EL (cell line): ENCODE measurements at places on chromosomes 13 and 19.

- peak; percentile 82 for DNase-seq
Measured at GRCh38 chr19:12847159-12848139, 9.1 kb downstream of the MAST1 start.

DNA sequence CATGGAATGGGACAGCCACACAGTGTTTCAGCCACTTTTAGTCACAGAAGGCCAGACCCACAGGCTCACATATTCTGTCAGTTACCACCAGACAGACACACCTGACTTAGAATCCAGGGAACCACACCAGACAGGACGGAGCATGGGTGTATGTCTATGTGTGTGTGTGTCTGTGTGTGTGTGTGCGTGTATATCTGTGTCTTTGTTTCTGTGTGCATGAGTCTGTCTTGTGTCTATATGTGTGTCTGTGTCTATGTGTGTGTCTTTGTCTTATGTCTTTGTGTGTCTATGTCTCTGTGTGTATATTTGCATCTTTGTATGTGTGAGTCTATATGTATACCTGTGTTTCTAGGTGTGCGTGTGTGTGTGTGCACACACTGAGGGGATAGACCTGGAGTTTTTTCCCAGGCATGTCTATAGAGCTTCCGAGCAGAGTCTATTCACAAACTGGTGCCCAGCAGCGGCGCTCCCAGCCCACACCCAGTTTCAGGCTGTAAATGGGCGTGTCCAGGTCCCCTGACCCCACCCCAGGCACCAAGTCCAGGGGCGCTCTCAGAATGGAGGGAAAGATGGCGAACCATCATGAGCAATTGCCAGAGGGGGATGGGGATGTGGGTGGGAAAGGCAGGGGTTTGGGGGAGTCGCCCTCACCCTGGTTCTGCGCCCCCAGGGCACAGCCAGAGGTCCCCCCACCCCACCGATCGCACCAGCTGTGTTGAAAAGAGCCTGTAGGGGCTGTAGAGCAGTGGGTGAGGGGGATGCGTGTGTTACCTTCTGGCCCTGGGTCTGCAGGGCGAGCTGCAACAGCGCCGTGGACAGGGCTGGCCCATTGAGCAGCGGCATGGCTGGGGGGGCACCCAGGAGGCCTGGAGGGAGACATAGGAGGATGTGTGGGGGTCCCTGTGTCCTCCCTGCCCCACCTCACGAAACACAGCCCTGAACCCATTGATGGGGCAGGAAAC lies 6.3 kb upstream of the FDX2 start:
- DNase-seq: no peak

- DNase-seq: peak; percentile 67
Measured at GRCh38 chr19:15114153-15114540, 6.9 kb downstream of the SYDE1 start.

DNA sequence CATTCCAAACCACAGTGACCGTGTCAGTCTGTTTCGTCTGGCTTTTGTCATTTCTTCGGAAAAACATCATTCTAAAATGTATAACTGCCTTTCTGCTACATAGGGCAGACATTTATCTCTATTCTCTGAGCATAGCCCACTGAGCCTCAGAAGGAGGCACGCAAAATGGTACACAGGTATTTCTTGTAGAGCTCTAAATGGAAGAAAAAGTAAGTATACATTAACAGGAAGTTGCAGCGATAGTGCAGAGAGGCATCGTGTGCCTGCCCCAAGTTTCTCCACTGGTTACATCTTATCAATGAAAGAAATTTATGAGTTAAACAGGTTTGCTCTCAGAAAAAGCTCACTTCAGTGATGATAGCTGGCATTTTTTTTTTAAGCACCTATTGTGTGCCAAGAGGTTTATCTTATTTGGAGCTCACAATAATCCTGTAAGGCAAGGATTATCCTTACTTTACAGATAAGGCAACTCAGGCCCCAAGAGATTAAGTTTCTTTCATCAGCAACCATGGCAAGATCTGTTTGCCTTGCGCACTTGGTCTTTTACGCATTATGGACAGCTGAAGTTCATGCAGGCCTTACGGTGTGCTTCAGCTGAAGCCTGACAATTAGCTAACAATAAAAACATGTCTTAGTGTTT lies 1.2 kb upstream of the RCBTB2 start:
- DNase-seq: no peak

GRCh38 chr13:31945202-31945961 lies 86.2 kb upstream of the FRY start:
- peak; percentile 86 for DNase-seq

DNA sequence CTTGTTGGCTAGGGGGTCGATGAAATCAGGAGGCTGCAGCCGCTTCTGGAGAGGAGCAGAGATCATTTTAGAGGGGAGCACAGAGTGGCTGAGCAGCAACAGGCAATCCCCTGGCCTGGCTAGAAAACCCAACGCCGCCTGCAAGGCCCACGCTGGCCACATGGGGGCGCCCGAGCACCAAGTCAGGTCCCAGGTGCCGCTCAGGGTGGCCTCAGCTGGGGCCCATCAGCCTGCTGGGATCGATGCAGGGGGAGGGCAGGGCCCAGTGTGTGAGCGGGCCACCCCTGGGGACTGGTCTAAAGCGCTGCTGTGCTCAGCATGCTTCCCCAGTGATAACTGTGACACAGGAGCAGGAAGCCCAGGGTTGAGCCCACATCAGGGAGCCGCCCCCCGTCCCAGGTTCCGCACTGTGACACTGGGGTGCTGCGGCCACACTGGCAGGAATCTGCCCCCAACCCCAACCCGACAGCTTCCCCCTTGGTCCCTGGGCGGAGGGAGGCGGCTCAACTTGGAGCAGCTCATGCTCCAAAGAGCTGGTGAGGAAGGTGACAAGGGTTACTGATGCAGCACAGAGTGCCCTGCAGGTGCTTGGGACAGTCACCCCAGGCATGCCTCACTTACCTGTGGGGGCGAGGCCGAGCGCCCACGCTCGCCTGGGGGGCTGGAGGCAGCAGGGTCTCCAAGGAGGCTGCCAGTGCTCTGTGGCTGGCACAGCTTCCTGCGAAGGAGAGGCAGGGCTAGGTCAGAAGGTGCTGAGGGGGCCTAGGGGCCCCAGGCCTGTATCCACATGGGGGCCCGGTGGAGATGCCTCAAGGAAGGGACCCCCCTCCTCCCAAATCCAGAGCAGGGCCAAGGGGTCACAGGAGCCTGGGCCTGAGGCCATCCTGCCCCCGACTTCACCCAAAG lies 13.3 kb upstream of the ISYNA1 start:
- peak; percentile 74 for DNase-seq

GRCh38 chr19:28867978-28868377 lies 345.0 kb downstream of the UQCRFS1 start:
- no peak for DNase-seq

- peak; percentile 53 for DNase-seq
Measured at GRCh38 chr13:99955747-99956472, 15.7 kb downstream of the ZIC5 start.

GRCh38 chr19:14378890-14379289 lies 2.4 kb upstream of the ADGRE5 start:
- no peak for DNase-seq

DNA sequence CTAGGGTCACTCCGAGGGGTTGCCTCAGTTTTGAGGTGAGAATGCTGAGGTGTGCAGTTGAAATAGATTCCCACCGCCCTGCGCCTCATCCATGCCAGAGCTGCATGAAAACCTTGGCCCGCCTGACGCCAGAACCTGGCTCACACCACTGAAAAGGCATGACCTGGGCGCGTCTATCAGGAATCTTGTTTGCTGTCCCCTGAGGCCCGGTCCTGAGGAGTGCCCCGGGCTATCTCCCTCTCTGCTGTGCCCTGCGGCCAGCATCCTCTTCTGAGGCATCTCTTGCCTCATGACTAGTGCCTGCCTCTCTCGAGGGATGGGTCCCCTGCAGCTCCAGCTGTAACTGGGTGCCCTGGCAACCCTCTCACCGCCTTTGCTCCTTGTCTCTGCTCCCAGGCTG lies 28.1 kb downstream of the SMARCA4 start:
- no peak for DNase-seq
